Breast epithelium (tissue), 4 donors: ENCODE measurements at places on chromosomes 6 and 20. TPM values are rescaled to one million over a fixed set of nuclear protein-coding genes. Genes with fewer than 3 reads are reported as not detected.

IL17A gene
- total RNA-seq = not detected

ZBTB12 gene
- total RNA-seq = 1.9 TPM

DNA sequence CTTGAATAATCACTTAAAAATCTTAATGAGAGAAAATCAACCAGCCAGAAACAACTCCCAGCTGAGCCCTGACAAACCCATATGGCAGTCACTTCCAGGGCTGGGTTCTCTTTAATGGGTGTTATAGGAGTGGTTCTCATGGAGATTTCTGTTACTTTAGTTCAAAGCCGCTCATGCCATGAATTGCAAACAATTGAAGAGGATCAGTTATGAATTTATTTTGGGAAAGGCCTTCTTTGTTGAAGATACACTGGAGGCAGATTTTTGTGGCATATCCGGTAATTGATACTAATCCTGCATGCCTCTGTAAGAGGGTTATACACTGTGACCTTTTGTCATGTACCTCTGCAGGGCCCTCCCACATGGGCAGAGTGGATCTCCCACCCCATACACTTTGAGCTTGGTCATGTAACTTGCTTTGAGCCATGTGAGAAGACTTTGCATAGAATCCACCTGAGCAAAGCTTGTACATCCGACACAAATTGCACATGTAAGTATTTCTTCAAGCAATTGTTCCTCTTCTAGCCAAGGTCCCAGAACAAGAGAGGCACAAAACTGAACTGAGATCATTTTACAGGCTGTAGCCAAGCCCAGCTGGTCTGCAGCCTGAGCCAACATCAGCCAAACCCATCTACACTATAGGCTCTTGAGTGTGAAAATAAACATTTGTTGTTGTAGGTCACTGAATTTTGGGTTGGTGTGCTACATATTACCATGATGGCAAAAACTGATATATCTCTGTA lies 492.3 kb downstream of the PREX1 start:
- H3K27me3 ChIP-seq = no peaks in the 10 kb centered on the region
- H3K4me1 ChIP-seq = no peaks in the 10 kb centered on the region
- H3K27ac ChIP-seq = no peak overlapping the region
- DNase-seq = no peak
- no peaks in the 10 kb centered on the region for H3K36me3 ChIP-seq

GRCh38 chr20:10511509-10512251 lies 76.6 kb downstream of the SLX4IP start:
- no peak overlapping the region for H3K4me3 ChIP-seq
- H3K27me3 ChIP-seq = no peaks in the 10 kb centered on the region
- no peaks in the 10 kb centered on the region for H3K36me3 ChIP-seq
- peaks cover 28% of the 10 kb centered on the region for H3K4me1 ChIP-seq

MAD2L1BP gene
- 53.0 TPM for total RNA-seq

DNA sequence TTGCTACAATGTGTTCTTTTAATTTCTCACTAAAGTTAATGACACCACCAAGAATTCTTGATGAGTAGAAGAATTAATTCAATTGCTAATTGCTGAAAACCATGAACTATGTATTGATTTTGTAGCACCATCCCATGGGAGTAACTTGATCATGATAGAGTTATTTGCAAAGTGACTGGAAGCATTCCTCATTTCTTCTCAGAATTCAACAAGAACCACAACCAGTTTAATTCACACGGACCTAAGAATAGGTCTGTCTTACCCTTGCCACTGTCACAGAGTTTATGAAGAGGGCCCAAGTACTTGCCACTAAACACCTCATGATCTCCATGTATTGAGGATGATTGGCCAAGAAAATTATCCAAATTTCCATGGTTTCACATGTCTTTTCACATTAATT lies 222.2 kb downstream of the TMEM242 start:
- no peak for DNase-seq
- H3K27me3 ChIP-seq = no peaks in the 10 kb centered on the region
